ENCODE measurements at places on chromosomes 3 and 15.

DNA sequence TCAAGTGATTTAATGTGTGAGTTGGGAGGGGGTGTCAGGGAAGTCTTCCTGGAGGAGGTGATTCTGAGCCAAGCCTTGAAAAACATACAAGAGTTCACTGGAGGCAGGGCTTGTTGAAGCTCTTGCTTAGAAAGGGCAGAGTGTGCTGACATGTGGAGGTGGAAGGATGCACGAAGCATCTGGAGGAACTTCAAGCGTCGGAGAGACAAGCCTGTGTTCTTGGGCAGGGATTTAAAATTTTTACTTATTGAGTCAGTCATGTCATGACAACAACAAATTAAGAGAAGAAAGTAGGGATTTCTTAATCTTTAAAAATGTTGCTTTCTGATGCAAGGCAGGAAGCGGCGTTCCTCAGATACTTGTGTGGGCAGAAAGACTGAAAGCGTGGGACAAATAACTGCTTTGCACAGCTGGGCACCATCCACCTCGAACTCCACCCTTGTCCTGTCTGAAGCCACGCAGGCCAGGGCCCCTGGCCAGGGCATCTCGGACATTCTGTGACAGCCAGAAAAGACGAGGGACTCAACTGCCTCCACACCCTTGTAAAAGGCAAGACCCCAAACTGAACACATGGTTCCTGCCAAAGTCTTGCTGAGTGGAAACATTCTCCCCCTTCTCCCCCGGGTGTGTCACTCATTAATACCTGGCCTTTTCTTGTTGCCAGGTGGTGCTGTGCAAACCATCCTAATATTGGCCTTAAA lies 6.9 kb upstream of the IL16 start:
- no peak for DNase-seq

DNA sequence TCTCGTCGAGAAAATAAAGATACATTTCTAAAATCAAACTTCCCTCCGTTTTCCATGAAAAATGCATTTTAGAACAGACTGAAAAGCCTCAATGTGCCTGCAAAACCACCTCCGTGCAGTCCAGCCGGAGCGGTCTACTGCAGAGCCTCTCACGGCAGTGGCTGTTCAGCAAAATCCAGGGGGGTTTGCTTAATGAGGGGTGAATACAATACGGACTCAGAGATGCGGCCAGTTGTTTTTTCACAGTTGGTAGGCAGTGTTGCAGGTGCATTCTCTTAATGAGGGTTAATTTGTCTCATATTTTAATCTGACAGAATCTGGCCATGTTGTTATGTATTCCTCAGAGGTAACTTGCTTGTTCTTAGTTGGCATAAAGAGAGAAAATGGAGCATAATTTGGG lies 223.0 kb downstream of the EBLN2 start:
- DNase-seq = no peak

GRCh38 chr3:176787506-176787905 lies 409.8 kb downstream of the TBL1XR1 start:
- DNase-seq = no peak

- DNase-seq = no peak
Measured at GRCh38 chr3:56761887-56762651, 39.7 kb downstream of the ARHGEF3 start.

DNA sequence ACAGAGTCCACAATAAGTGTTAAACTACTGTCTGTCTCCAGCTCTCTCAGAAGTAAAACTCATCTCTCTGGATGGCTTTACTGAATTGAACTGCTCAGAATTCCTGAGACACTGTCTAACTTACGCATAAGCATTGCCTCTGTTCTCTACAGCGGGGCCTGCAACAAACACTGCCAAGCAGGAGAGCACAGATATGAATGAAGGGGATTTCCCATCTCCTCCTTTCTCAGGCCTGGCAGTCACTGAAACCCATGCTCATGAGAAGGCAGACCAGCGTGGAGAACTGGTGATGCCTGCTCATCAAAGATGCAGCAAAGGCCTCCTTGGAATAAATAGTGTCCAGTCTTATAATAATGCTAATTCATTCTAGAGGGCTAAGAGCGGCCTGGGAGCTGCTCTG lies 10.3 kb downstream of the RASGRP1 start:
- no peak for DNase-seq

GRCh38 chr15:100693451-100693850 lies 91.1 kb downstream of the ASB7 start:
- no peak for DNase-seq

- no peak for DNase-seq
Measured at GRCh38 chr3:62214850-62215249, 158.5 kb downstream of the FEZF2 start.

DNA sequence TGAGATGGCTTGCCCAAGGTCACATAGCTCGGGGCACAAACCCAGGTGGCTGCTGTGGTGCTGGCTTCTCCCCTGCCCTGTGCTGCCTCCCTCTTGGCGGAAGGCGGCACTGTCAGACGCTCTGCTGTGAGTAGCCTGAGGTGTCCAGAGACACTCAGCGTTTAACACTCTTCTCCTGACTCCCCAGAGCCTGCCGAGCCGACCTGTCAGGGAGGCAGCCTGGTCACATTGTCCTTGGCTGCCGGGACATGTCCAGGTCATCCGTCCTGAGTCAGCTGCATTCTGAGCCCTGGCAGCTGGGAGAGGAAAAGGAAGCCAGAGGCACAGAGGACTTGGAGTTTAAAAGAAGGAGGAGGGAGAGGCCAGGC lies 4.7 kb downstream of the LMAN1L start:
- no peak for DNase-seq

- DNase-seq = no peak
Measured at GRCh38 chr3:195224156-195224979, 46.6 kb downstream of the XXYLT1 start.

GRCh38 chr3:32930161-32930560 lies 21.3 kb upstream of the CCR4 start:
- DNase-seq = no peak

GRCh38 chr3:30696403-30696819 lies 90.0 kb downstream of the TGFBR2 start:
- no peak for DNase-seq

DNA sequence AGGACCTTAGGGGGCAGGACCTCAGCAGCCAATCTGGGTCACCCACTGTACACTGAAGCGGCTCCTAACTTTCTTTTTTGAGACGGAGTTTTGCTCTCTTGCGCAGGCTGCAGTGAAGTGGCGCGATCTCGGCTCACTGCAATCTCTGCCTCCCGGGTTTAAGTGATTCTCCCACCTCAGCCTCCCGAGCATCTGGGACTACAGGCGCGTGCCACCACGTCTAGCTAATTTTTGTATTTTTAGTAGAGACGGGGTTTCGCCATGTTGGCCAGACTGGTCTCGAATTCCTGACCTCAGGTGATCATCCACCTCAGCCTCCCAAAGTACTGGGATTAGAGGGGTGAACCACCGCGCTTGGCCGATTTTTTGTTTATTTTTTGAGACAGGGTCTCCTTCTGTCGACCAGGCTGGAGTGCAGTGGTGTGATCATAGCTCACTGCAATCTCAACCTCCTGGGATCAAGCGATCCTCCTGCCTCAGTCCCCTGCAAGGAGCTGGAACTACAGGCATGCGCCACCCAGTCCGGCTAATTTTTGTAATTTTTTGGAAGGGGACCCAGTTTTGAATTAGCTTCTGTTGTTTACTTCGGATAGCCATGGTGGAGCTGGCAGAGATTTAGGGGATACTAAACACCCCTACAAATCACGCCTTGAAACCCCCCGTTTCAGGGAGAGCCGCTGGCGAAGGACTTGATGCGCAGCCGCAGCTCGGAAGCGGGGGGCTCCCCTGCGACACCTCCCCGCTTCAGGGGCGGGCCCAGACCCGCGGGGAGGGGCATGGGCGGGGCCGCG lies 1.5 kb upstream of the CLK3 start:
- DNase-seq = no peak

DNA sequence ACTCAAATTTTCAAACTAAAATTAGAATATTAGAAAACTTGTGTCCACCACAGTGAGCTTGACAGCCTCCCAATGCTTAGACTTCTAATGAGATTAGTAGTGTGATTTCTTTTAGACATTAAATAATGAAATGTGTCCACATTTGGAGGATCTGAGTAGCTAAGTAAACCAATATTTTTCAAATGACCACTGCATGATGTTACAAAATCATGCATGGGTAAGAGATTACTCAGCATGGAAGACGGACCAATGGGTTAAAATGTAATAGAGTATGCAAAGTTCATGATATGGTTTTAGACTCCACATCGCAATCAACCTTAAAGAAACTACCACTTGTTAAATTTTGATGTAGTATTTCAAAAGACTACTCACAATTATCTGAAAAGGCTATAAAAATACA lies 130.6 kb downstream of the IMPG2 start:
- DNase-seq = no peak

DNA sequence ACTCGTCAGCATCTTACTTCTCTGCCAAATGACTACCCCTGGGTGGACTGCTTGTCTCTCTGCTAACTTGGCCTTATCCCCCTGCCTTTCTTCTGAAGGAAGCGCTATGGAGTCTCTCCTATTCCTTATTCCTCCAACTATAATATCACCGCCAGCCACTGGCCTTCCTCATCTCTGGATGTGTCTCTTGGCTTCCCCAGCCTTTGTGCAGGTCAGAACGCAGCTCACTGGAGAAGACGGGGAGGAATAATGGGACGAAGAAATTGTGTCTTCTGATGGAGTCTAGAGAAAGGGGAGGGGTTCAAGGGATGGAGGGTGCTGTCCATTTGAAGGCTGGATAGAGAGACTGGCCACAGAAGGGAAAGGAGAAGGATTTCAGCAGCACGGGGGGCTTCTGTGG lies 16.9 kb downstream of the ITGA11 start:
- peak; percentile 6 for DNase-seq

DNA sequence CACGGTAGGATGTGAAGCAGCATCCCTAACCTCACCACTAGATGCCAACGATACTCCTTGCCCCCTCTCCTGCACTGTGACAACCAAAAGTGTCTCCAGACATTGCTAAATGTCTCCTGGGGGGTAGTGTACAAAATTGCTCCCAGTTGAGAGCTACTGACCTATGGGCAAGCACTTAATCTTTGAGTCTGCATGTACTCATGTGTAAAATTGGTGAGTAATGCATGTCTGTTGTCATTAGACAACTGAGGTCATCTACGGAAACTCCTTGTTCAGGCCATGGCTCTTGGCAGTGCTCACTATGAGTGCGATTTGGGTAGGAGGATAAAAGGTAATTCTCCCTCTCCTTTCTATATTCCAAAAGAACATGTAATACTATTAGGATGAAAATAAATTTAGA lies 29.2 kb downstream of the PDHB start:
- no peak for DNase-seq

- no peak for DNase-seq
Measured at GRCh38 chr3:5645692-5646410, 458.3 kb downstream of the EDEM1 start.

DNA sequence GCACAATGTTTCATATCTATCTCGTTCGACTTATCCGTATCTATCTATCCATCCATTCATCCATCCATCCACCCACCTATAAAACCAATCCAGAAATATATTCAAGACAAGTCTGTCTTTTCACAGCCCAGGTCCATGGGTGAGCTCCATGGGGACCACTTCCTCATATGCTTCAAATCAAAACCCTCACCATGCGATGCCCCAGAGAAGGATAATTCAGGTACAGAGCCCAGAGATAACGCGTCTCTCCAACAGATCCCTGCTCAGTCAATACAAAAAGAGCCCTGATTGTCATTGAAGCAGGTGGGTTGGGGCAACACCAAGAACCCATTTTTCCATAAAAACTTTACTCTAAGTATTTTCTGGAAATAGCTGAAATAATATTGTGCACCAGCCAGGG lies 47.2 kb downstream of the PCSK6 start:
- no peak for DNase-seq

DNA sequence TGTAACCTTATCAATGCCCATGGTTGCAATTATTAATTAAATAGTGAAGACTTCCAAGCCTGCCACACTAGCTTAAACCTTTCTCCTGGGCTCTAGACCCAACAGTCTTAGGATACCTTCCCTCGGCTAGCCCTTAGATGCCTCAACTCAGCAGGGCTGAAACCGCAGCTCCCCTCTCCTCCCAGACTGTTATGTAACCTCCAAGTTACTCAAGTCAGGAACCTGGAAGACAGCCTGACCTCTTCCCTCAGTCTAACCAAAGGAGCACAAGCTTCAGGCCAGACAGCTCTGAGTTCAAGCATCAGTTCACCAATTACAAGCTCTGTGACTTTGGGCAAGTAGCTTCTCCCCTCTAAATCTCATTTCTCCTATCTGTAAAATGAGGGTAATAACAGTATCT lies 70.5 kb upstream of the HACD2 start:
- DNase-seq = no peak

DNA sequence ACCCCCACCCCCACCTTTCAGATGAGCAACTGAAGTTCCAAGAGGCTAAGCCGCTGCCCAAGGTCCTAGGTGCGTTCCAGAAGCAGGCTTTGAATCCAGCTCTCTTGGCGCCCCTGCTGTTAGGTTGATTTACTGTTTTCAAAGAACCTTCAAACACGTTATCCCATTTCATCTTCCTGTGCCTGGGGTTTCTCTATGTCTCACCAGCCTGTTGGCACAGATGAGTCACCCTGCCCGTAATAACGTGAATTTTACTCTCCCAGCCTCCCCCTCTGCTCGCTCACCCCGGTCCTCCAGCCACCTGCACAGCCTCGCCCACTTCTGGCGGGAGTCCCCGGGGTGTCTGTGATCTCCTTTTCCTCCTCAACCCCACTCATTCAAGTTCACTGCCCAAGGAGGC lies 13.0 kb upstream of the TSEN2 start:
- no peak for DNase-seq

DNA sequence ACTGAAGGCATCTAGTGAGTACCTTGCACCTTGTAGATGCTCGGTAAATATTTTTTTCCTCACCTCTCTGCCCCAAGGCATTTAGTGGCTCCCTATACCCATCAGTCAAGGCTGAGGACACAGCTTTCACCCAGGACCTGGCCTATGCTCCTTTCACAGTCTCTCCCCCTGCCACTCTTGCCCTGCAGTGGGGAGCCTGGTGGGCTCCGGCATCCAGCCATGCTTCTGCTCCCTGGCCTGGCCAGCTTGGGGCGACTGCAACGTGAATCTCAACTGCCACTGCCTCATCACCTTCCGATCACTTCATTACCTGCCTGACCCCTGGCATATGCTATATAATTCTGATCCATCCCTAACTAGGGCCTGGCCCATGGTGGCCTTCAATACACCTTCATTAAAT lies 735 bp upstream of the CX3CR1 start:
- no peak for DNase-seq

DNA sequence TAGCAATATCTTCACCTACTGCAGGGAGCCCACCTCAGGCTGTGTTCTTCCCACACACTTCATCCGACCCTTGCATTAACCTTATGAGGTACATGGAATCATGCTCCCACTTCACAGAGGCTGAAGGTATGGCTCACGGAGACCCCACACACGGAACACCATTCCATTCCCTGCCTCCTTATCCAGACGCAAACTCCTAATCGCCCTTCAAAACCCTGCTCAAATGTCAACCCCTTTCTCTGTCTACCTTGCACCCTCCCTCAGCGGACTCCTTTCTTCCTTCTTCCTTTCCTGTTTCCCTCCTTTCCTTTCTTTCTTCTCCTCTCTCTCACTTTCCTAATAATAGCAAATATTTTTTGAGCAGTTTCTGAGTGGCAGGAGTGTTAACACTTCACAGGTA lies 23.8 kb downstream of the IQSEC1 start:
- no peak for DNase-seq

- DNase-seq = no peak
Measured at GRCh38 chr3:124516333-124516732, 213.9 kb upstream of the UMPS start.
